ENCODE measurements at places on chromosomes 2 and 18. TPM values are rescaled to one million over a fixed set of nuclear protein-coding genes. Genes with fewer than 3 reads are reported as not detected.

DNA sequence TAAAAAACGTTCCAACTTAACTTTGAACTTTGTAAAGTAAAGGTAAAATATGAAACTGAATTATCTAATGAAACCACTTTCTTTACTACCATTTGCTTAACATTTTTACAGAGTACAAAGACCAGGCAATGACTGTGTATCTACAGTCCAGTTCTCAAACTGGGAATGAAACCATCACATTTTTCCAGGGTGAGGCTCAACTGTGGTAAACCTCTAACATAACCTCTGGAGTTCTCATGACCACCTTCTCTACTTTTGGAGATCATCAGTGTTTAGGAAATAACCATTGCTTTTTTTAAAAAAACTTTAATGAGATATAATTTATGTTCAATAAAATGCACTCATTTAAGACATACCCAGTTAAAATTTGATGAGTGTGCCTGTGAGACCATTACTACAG is 223.5 kb downstream of the RNF152 start:
- DNase-seq = no peak

GRCh38 chr2:76080154-76080553 is 369.4 kb upstream of the GCFC2 start:
- no peak for DNase-seq

DNA sequence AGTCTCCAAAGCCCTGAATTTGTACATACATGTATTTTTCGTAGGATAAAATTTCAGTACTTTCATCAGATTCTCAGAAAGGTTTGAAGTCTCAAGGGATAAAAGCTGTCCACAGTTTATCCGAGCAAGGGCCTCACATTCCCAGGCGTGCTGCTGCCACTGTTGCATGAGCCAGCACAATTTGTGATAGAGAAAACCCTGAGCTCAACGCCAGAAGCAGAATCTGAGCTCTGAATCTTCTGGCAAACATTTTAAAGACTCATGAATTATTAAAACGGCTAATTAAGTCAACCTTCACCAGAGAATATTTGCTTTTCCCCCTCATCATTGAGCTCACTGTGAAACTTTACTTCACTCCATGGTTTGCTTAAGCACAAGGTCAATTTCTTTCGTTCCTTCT is 38.5 kb upstream of the STPG4 start:
- no peak for DNase-seq

- no peak for DNase-seq
These were observed 2.3 kb upstream of the BCL11A start for GRCh38 chr2:60555783-60556139.

GRCh38 chr2:216916956-216917650 is 57.2 kb upstream of the TNP1 start:
- DNase-seq = no peak

Gene CTAGE1
- total RNA-seq = not detected

DNA sequence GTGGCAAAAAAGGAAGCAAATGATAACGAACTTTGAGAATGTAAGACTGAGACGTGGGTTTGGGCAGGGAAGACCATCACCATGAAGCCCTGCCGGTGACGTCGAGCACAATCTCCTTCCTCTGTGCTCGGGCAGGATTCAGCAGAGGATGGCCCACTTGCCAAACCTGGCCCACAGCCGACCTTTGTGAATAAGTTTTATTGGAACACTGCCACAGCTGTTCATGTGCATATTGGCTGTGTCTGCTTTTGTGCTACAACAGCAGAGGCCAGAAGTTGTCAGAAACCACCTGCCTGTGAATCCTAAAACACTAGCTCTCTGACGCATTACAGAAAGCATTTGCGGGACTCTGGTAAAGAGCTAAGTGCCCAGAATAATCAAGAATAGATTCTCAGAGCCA is 223.9 kb downstream of the MYT1L start:
- DNase-seq = no peak

Gene SERPINE2
- total RNA-seq = 86.1 TPM

DNA sequence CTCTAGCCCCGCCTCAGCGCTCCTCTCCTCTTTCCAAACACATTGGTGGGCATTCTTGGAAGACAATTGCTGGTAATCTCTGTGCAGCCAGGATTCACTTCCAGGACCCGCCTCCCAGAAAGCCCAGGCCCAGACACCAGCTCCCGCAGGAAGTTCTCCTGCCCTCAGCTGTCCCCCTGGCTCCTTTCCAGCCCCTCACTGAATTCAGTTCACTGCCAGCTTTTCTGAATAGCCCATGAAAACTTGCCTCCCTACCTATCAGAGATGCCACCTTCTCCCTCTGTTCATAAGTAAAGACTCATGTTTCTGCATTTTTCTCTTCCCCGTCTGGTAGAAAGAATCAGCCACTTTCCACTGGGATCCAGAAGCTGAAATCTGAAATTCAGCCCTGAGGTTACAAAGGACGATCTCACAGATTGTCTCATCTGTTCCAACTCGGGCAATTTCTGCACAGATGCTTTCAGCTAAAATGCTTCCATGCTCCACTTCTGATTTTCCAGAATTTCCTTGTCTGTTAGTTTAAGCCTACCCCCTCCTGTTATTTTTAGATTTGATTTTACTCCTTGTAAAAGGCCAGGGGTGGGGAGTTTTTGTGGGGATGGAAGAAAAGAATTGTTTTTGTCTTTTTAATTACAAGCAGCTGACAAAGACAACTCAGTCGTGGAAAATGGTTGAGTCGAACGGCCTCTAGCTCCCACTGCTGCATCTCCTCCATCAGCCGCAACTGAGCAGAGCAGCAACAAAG is 98.1 kb downstream of the SP3 start:
- DNase-seq = no peak

DNA sequence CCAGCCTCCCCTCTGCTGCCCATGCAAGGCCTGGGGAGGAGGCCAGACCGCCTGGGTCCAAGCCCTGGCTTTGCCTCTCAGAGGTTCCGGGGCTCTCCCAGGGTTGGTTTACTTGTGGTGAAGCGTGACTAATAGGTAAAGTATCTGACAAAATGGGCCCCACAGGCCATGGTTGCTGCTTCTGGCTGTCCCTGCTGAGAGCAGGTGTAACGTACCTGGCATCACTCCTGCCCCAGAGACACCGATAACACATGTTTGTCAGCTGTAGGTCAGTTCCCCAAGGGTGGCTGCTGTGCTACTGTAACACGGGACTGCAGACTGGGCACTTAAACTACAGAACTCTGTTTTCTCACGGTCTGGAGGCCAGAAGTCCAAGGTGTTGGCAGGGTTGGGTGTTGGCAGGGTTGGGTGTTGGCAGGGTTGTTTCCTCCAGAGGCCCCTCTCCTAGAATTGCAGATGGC is 34.1 kb downstream of the ODC1 start:
- no peak for DNase-seq

Gene TGFA
- total RNA-seq = 1.8 TPM

DNA sequence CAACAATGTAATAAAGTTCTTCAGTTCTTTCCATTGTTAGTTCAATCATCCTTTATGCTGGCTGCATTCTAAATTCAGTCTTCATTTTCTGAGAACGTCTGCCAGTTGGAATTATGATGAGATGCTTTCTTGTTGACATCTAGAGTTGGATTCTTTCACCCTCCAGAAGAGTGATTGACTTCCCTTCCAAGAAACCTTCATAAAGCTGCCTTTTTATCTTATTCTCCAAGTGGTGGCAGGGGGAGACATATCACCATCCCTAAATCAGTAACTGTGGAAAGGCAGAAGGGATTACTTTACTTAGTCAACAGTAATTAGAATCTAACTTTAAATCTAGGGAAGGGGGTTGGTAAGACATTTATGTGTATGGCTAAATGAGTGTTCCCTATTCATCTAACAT is 86.8 kb upstream of the GULP1 start:
- DNase-seq = no peak

Gene CAPN14
- total RNA-seq = not detected

DNA sequence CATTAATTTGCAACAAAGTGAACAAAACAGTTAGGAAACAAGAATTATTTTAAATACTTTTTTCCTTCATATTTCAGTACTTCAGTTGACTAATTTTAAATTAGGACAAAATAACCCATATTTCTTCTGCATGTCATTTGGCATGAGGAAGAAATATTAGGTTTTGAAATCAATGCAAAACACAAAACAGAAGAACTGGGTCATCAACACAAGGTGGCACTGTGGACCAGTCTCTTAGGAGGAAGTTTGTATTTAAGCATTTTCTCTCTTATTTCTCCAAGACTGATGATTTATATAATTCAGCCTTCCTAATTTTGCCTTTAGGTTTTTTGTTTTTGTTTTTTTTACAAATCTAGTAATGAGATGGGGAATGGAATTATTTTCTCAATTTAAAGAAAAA is 352.8 kb upstream of the KCNH7 start:
- no peak for DNase-seq

Gene C2orf78
- not detected for total RNA-seq

Gene ST8SIA5
- 0.11 TPM for total RNA-seq
